ENCODE measurements at places on chromosomes 13 and 19.

GRCh38 chr19:43983544-43983911 is 460 bp upstream of the ZNF155 start:
- no peak for DNase-seq

DNA sequence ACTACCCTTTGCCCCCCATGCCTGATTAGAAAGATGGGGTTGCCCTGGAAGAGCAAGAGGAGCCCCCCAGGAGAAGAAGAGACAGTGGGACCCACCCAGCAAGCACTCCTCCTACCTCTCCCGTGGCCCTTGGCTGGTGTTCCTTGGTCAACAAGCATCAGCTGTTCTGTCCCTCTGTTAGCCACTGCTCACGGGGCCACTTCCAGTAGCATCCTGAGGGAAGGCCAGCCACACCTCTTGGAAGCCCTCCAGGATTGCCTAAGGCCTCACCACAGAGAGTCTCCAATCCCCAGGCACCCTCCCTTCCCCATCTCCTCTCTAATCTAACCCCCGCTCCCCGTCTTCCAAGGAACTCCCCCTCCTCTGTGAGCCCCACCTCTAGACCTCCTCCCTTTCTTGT is 15.1 kb upstream of the DPP9 start:
- no peak for DNase-seq

GRCh38 chr19:35223084-35223790 is 5.3 kb downstream of the FAM187B start:
- DNase-seq: no peak

DNA sequence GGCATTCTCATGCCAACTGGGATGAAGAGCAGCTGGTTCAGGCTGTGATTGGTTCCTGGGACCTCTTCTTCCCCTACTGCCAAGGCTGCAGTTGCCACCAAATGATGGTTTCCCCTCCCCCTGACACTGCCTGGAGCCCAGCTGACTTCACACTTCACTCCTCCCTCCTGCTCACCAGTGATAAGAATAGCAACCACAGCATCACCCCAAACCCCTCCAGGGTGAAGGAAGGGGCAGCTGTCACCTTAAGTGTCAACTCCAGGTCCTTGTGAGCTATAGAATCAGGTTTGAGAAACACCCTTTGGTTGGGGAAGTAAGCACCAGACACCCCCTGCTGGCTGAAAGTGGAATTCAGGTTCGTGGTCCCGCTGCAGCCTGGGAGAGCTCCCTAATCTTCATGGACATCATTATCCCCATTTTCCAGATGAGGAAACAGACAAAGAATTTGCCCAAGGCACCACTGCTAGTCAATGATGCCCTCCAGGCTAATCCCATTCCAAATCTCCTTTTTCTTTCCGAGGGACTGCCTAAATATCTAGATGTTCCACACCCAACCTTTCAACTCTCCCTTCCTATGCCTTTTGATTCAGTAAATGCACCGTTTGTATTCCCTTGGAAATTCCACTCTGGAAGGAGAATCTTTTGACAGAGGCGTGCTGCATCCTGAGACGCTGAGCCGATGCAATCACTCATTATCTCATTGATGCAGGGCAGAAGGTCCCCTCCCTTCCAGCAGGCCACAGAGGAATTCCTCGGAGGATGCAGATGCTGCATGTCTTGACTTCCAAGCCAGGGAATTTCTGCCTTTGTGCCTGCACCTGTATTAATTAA is 50.6 kb upstream of the UQCRFS1 start:
- DNase-seq: peak; percentile 66

DNA sequence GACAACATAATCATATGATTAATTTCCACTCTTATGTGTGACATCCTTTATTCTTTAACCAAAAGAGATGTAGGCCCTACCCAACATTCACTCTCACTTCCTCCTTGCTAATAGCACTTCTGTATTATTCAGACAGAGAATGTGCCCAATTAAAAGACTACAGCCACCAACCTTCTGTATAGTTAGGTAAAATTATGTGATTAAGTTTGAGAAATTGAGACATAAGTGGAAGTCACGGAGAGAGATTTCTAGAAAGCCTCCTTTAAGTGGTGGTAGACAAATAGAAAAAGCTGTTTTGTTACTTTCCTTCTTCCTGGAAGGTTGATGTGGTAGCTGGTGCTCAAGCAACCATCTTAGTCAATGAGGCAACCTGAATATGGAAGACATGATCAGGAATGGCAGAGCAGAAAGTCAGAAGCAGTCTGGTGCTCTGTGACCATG is 14.8 kb downstream of the EPSTI1 start:
- no peak for DNase-seq

GRCh38 chr19:2751438-2751830 is 11.6 kb upstream of the SLC39A3 start:
- no peak for DNase-seq

- DNase-seq: no peak
These were observed 15.3 kb upstream of the RPS15 start for GRCh38 chr19:1422943-1423342.

- no peak for DNase-seq
These were observed 63.0 kb upstream of the ZNF724 start for GRCh38 chr19:23313196-23313595.
